ENCODE measurements at places on chromosomes 3 and 15.

GRCh38 chr3:186746008-186746407 is 28.8 kb downstream of the KNG1 start:
- no peak for DNase-seq

GRCh38 chr3:127103080-127103479 is 89.9 kb upstream of the PRR23E start:
- DNase-seq = no peak

DNA sequence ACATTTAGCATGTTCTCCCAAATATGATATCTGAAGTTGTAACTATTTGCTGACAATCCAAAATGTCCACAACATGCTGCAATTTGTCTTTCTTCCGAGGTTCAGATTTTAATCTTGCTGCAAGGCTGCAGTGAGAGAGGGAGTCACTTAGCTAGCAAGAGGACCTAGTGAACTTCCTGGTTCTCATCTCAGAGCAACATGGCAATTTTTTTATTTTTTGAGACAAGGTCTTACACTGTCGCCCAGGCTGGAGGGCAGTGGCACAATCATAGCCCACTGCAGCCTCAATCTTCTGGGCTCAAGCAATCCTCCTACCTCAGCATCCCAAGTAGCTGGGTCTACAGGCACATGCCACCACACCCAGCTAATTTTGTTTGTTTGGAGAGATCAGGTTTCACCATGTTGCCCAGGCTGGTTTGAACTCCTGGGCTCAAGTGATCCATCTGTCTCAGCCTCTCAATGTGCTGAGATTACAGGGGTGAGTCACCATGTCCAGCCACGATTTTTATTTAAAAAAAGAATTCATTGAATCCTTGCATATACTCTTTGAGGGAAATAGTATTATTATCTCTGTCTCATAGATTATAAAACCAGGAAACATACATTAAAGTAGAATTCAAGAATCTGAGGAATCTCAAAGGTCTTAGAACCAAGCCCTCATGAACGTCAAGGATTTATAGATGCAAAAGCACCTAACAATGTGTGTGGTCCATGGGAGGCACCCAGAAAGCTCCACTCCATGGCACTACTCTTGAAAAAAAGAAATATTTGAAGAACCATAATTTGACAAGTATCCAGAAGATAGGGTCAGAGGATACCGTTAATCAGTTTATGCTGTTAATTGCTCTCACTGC is 9.1 kb downstream of the HDC start:
- DNase-seq = no peak

DNA sequence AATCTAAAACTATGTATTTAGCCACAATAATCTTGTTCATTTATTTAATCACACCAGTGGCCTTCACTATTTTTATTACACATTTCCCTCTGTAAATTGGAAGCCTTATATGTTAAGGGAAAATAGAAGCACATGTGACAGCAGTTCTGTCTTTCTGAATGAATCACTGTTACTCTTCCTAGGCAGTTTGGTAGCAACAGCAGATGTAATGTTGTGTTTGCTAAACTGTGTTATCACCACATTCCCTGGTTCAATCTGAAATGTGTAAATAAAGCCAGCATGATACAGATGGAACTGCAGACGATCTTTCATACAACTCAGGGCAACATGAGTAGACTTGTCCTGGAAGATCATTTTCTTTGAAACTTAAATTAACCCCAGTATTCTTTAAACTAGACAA is 220.1 kb downstream of the MCTP2 start:
- no peak for DNase-seq
